Diencephalon (tissue), 1 donor: ENCODE measurements at places on chromosomes 1 and 21. TPM values are rescaled to one million over a fixed set of nuclear protein-coding genes. Genes with fewer than 3 reads are reported as not detected.

RBM11 gene
- 14.3 TPM for total RNA-seq

TMPRSS3 gene
- 0.23 TPM for total RNA-seq

IFNLR1 gene
- 2.3 TPM for total RNA-seq

SPRR3 gene
- not detected for total RNA-seq

MIXL1 gene
- total RNA-seq = not detected

PIGP gene
- total RNA-seq = 5.1 TPM

CFAP74 gene
- 1.8 TPM for total RNA-seq
